Putamen (tissue), 1 donor: ENCODE measurements at places on chromosomes 12 and 14.

GRCh38 chr12:79706156-79706555 is 15.4 kb upstream of the PAWR start:
- DNase-seq, result no peak

DNA sequence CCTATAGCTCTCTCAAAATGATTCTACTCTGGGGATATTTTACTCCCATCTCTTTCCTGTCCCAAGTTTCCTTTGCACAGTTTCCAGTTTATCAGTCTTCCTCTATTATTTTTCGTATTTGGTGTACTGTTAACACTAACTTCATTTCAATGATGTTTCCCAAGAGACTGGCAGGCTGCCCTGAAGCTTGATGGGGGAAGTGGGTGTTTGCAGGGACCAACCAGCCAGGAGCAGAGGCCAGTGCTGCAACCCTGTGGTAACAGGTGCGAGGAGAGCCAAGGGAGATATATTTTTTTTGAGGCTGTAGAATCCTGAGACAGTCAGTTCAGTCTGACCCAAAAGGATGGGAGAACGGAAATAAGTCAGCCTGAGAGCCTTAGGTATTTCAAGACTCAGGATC is 11.8 kb upstream of the CEBPE start:
- DNase-seq, result no peak

- DNase-seq, result no peak
Measured at GRCh38 chr14:95222151-95222631, 64.9 kb upstream of the DICER1 start.

DNA sequence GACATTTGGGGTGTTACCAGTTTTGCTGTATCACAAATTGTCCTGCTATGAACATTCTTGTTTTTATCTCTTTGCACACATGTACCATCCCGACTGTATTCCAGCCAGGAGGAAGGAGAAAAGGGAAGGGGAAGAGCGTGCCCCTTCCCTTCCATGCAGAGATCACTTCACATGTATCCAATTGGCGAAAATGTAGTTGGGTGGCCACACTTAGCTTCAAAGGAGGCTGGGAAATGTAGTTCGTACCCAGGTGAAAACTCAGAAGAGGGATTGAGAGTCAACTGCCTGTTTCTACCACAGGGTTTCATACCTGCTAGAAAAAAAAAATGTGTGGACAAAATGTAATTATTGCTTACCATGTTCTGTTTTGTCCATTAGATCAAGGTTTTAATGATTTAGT is 189.1 kb upstream of the PELI2 start:
- DNase-seq, result no peak

- no peak for DNase-seq
Measured at GRCh38 chr12:39846304-39846703, 226.7 kb upstream of the ABCD2 start.

GRCh38 chr12:92993259-92993658 is 64.2 kb upstream of the EEA1 start:
- DNase-seq, result no peak

DNA sequence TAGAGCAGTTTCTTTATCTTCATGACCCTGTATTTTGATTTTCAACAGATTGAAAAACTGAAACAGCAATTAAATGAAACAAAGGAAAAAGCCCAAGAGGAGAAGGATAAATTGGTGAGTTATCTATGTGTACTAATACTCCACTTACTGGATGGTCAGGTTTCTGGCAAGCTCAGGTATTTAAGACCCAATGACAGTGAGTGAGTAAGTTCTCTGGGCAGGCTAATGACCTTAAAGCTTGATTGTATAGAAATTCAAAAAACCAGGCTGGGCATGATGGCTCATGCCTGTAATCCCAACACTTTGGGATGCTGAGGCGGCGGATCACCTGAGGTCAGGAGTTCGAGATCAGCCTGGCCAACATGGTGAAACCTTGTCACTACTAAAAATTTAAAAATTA is 10.0 kb downstream of the BBOF1 start:
- no peak for DNase-seq

DNA sequence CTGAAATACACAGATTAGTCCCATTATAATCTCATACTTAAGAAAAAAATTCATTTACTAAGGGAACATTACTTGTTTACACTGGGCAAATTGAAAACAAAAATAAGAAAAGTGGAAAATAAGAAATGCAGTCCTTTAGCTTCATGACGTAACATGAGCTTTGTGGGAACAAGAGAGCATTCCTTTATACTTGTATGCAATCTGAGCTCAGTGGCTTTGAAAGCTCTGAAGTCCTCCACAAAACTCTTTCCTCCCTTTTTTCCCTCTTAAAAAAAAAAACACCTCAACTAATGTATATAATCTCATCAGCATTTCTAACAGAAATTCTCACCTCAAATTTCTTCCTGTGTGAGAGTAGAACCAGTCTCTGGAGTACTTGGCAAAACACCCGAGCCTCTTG is 76.9 kb upstream of the OTX2 start:
- DNase-seq, result no peak

DNA sequence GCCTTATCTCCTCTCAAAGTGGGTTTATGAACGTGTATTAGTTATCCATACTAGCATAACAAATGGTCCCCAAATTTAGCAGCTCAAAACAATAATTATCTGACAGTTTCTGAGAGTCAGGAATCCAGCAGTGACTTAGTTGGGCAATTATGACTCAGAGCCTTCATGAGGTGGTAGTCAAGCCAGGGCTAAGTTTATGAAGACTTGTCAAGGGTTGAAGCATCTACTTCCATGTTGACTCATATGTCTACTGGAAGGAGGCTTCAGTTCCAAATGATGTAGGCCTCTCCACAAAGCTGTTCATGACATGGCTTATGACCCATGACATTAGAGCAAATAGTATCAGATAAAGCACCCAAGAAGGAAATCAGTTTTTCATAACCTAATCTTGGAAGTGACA is 73.2 kb downstream of the IPO8 start:
- no peak for DNase-seq

- no peak for DNase-seq
Measured at GRCh38 chr14:70671652-70672644, 30.2 kb downstream of the TTC9 start.

- no peak for DNase-seq
Measured at GRCh38 chr12:94329366-94329765, 130.3 kb downstream of the CEP83 start.

GRCh38 chr14:55849833-55850232 is 268.4 kb upstream of the PELI2 start:
- DNase-seq, result no peak

DNA sequence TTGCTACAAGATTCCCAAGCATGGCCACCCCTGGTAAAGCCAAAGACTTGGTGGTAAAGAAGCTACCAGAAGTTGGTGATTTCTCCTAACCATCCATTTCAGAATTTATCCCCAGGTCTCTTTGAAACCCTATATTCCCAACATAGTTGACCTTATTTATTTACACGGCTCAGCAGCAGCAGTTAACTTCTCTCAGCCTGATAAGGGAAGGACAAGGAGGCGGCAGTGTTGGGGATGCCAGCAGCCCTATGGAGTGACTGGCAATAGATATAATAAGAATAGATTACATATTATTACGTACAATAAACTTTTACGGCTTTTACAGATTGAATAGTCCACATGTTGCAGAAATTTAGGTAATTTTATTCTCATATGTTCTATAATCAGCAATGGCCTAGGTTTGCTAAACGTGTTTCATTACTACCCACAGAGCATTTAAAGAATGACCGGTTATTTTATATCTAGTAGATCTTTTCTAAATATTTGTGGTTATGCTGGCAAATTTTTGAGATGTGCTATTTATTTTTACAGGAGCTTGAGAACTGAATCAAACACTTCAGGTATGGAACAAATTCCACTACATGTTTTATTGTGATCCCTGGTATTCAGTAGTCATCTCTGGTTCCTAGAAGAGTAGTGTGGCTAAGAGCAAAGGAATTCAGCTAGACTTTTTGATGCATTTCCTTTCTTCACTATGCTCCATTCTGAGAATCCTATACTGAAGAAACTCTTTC is 19.8 kb upstream of the PALS1 start:
- no peak for DNase-seq
